ENCODE measurements at places on chromosomes 2 and 18.

DNA sequence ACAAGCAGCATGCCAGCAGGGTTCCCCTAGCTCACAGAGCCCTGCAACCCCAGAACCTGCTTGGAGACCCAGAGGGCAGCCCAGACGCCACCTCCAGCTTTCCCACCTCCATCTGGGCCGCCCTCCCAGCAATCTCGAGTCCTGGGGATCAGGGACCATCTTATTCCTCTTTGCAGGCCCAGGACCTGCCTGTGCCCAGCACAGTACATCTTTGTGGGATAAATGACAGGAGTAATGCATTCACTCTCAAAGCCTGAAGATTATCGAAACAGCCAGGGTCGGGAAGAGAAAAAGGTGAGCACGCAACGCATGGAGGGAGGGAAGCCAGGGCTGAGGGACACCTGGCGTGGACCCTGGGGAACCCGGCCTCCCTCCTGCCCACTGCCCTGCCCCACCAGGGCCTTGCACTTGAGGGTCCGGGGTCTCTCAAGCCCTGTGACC lies 144.1 kb downstream of the NDUFA10 start:
- no peak for DNase-seq

GRCh38 chr2:111712940-111713515 lies 171.0 kb downstream of the ANAPC1 start:
- no peak for DNase-seq

DNA sequence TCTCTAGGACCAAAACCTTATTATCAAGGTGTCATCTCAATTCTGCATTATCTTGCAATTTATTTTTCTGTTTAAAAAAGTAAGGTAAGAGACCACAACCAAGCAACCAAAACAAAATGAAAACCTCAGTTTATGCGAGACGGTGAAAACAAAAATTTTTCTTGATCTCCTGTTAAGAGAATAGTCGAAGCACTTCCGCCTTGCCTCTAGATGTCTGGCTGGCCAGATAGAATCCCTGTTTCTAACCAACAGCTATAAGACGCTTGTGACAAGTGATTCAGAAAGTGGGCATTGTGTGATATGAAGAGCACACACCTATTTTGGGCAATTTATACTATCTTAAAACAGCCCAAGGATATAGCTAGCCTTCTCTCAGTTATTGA lies 51.2 kb downstream of the MGAT5 start:
- DNase-seq = no peak

- no peak for DNase-seq
Measured at GRCh38 chr2:10923008-10923375, 11.3 kb downstream of the KCNF1 start.

DNA sequence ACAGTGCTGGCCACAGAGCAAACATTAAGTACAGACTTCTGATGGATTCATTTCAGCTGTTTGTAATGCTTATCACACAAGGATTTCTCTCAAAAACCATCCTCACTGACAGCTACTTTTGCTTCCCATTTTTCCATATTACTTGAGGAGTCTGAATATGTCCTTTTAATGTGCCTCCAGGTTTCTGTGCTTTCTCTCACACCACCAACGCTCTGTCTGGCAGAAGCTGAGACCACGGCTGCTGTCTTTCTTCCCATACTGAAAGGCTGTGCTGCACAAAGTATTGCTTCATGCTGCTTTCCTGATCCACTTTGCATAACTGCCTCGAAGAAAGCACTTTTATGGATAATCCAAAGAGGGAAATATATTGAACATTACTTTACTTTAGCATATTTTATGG lies 312.1 kb upstream of the ZEB2 start:
- DNase-seq = no peak

- no peak for DNase-seq
Measured at GRCh38 chr2:653645-654425, 23.4 kb downstream of the TMEM18 start.

DNA sequence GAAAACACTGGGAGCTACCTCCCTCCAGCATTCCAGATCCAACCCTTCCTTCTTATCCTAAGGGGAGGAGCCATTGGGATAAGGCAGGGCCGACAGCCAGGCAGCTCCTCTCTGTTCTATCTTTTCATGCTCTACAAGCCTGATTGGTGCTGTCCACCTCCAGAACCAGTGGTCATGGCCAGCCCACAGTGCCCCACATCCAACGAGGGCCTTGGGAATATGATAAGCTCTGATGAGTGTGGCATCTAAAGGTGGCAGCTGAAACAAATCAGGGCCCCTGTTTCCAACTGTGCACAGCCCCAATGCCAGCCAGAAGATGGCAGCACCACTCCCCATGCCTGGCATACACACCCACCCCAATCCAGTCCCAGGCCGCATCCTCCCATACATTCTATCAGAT lies 329.3 kb downstream of the C1D start:
- no peak for DNase-seq

DNA sequence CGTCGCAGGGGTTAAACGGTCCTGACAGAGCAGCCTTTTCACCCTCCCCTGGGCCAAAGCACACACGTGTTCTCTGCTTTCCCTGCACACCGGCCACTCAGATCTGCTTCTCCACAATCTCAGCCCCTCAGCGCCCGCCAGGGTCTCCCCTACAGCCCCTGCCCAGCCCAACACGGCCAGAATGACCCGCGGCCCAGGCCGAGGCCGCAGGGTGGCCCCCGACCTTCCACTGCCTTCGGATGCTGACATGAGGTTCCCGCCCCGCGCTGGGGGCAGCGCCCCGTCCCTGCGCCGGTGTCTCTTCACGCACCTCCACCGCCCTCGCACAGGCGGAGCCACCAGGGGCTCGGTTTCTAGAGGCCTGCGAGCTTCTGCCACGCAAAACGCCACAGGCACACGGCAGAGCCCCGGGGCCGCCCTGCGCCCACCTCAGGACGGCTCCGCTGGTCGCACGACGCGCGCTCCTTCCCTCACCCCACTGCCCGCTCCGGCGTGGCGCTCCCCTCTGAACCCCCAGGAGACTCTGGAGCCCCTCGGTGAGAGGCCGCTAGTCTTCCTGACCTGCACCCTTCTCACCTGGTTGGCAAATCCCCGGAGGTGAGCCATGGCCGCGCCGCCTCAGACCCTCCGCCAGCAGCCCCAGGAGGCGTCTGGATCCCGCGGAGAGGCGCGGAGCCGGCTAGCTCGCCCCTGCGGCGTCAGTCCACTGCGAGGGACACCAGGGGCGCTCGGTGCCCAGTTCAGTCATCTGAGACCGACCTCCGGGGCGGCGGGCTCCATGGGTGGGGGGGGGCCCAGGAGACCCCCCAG lies 749 bp downstream of the STK25 start:
- no peak for DNase-seq

- DNase-seq = no peak
Measured at GRCh38 chr18:24600076-24600654, 139.7 kb downstream of the HRH4 start.

GRCh38 chr18:60180671-60181070 lies 191.9 kb downstream of the MC4R start:
- no peak for DNase-seq

DNA sequence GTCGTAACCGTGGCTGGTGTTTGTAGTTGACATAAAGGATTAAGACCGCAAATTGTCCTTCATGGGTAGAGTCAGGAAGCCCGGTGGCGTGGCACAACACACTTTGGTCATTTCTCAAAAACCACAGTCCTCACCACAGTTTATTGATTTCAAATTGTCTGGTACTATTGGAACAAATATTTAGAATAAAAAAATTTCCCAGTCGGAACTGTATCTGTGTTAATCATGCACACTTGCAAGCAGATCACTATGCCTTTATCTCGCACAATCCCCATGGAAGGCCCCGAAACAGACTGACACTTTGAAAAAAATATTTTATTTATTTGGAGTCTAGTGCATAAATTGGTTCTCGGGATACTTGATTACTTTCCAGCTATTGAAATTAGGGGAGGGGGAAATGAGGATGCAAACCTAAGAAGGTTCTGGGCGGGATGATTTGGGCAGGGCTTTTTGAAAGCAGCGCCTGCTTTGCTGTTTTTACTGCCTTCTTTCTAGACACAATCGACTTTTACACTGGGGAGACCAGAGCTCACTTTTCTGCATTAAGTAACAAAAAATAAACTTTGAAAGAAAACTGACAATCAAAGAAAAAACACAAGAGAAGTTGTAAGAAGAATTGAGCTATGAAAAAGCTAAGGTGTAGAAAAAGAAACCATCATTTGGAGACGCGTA lies 15.4 kb upstream of the HOXD1 start:
- DNase-seq = no peak

DNA sequence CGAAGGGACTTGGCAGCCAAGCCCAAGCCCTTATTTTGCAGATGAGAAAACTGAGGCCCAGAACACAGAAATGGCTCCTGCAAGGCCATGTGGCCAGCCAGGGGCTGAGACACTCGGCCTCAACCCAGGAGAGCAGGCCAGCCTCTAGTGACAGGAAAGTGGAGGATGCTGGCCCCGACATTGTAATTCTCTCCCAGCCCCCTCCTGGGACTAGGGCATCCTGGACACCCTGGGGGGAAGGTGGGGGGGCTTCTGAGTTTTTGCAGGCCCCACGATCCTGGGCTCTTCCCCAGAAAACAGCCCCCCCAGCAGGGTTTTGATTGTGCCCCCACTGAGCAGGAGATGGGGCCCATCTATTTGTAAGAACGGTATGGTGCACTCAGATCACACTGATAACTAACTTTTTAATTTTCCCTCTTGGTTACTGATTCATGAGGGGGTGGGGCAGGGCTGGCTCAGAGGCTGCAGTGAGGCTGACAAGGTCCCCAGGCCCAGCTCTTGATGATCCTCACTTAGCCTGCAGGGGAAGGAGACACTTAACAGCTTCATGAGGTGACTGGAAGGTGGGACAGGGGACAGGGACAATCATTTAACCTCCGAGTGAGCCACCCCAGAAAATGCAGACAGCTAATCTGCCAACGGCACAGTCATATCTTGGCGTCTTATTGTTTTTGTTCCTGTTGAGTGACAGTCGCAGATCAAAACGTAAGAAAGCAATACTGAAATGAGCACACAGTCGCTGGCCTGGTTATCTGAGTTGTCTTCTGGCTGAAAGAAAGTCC lies 18.9 kb downstream of the SMAD7 start:
- no peak for DNase-seq

- DNase-seq = no peak
Measured at GRCh38 chr2:235238537-235238936, 255.3 kb upstream of the AGAP1 start.

DNA sequence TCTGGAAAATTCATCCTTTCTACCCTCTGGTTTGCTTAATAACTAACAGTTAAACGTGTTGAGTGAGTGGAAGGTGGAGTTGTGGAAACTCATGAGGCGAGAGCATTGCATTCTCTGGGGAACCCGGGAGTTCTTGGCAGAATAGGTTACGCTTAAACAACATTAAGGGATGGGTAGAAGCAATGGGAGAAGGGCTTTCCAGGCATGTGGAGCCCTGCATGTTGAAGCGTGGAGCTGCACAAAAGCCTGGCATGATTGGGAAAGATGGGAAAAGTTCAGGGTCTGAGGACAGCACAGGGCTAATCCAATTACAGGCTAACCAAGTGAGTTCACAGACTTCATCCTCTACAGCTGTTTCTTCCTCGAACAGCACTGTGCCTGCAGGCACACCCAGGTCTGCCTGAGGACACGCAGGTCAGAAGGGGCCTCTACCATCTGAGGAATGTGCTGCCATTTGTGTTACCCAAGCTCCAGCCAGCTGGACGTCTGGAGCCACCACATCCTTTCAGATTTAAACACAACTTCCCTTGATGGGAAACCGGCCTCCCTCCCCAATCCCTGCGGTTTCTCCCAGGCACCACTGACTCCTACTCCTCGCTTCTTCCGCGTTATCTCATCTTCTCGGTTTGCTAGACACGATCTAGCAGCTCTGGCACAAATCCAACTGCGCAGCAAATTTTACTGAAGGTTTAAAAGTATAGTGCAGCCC lies 164.2 kb downstream of the ANTXR1 start:
- DNase-seq = no peak

GRCh38 chr2:57407772-57408201 lies 638.8 kb upstream of the VRK2 start:
- DNase-seq = no peak

DNA sequence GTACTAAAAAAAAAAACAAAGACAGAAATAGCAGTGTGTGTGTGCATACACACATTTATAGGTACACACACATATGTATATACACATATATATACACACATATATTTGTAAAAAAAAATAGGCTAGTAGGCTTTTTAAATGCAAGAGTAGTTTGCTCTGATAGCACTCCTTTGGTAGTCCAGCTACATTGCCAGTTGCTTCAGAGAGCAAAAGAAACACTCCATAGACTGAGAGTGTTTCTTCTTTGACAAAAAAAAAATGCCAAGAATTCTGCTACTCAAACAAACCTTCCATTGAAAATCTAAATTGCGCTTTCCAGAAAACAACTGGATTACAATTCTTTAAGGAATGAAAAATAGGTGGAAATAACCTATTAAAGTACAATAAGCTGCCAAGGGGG lies 365.9 kb upstream of the GALNT5 start:
- DNase-seq = no peak

DNA sequence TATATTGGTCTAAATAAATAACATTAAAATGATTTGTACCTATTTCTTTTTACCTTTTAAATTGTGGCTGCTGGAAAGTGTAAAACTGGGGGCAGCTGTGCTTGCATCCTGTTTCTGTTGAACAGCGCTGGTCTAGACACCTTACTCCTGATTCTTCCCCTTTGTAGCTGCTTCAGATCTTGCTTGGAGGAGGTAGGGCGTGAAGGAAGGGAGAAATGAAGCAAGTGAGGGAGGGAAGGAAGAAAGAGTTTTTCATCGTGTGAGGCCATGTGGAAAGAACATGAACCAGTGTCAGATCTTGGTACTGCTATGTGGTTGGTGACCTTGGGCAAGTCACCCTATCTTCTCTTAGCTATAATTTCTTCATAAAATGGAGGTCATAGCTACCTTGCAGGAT lies 89.0 kb upstream of the SEC11C start:
- no peak for DNase-seq

GRCh38 chr2:25454824-25455611 lies 113.3 kb upstream of the DNMT3A start:
- DNase-seq = no peak

DNA sequence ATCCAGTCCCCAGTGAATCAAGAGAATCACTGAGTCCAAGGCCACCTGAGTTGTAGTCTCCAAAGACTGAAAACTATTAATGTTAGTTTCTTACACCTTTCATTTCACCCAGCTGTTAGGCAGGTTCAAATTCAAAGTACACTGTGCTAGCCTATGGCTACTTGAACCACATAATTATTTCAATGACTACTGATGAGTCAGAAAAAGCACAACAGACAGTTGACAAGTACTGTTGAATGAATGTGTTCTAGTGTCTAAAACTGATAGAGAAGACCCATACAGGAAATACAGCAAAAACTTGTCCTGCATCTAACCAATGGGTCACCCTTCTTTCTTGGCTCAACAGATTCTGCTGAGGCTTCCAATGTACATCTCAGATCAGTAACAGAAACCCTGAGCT lies 160.9 kb downstream of the MYO5B start:
- DNase-seq = no peak

DNA sequence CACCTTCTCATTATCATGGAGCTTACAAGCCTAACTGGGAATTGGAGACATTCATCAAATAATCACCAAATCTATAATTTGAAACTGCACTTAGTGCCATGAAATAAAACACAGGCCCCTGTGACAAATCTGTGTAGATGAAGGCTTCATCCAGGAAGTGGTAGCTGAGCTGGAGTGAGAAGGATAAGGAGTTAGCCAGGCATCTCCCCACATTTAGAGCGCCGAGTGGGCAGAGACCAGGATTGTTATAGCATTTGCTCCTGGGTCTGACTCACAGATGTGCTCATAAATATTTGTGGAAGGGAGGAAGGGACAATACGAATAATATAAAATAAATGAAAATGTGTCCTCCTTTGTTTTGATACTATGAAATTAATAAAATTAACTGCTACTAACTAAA lies 2.5 kb upstream of the MAT2A start:
- no peak for DNase-seq

- no peak for DNase-seq
Measured at GRCh38 chr2:95060446-95061118, 35.1 kb downstream of the MAL start.

- no peak for DNase-seq
Measured at GRCh38 chr2:48439102-48439501, 90.9 kb upstream of the STON1 start.
